ENCODE measurements at places on chromosomes 3 and 15. TPM values are rescaled to one million over a fixed set of nuclear protein-coding genes. Genes with fewer than 3 reads are reported as not detected.

CYP8B1 gene
- total RNA-seq = not detected

ANP32A gene
- 110 TPM for total RNA-seq

CCR1 gene
- total RNA-seq = 8.0 TPM

P2RY14 gene
- 4.8 TPM for total RNA-seq

FBXO40 gene
- total RNA-seq = not detected

DNAH12 gene
- total RNA-seq = 53.3 TPM

CDCP1 gene
- 32.7 TPM for total RNA-seq

GRCh38 chr3:74281705-74282104 is 332.8 kb downstream of the CNTN3 start:
- H3K36me3 ChIP-seq = no peaks in the 10 kb centered on the region
- DNase-seq = no peak
- H3K27ac ChIP-seq = no peak overlapping the region
- H3K4me3 ChIP-seq = no peak overlapping the region
- H3K4me1 ChIP-seq = no peaks in the 10 kb centered on the region

- DNase-seq = no peak
Observed at GRCh38 chr3:184488577-184488976, 73.0 kb upstream of the EPHB3 start.
